ENCODE measurements at places on chromosomes 1 and 21.
A peak's percentile ranks its signal among the peaks of the same experiment; 100 is the strongest.

DNA sequence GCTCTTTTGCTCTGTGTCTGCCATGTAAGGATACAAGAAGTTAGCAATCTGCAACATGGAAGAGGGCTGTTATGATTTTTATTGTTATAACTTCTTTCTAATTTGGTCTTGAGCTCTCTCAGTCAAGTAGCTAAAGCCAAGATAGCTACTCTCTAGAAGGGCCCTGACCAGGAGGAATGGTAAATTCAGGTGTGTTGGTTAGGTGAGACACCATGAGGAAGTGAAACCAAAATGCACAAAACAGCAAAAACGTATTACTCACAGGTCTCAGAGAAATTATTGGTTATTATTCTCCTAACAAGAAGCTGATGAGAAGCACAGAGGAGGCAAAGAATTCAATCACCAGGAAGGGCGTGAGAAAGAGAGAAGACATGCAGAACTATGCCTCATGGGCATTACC lies 51.8 kb upstream of the INSL5 start:
- no peak for DNase-seq

DNA sequence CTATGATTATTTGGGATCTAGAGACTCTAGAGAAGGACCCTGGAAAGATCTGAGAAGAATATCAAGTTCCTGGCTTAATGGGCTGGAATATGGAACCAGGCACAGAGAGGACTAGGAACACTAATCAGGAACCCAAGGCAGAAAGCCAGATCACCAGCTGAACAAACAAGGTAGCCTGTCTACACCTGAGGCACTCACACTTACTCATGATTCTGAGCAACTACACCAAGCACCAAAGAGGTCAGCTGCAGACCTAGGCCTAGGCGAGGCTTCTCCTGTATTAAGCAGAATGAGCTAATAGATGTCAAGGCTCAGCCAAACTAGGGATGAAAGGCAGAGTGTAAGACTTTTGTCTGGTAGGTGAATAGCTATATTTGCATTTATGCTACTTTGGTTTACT lies 368.1 kb downstream of the LTN1 start:
- no peak for DNase-seq

GRCh38 chr1:159923203-159924024 lies 1.9 kb downstream of the TAGLN2 start:
- DNase-seq: peak; percentile 87

DNA sequence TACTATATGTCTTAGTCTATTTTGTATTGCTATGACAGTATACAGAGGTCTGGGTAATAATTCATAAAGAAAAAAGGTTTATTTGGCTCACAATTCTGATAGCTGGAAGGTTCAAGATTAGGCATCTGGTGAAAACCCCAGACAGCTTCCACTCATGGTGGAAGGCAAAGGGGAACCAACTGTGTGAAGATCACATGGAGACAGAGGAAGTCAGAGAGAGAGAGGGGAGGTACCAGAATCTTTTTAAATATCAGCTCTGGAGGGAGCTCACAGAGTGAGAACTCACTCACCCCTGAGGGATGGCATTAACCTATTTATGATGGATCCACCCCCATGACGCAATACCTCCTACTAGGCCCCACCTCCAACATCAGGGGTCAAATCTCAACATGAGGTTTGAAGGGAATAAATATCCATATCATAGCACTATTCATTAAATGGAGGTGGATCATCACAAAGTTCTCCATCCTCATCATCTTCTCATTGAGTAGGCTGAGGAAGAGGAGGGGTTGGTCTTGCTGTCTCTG lies 290.5 kb downstream of the DSCAM start:
- DNase-seq: no peak

DNA sequence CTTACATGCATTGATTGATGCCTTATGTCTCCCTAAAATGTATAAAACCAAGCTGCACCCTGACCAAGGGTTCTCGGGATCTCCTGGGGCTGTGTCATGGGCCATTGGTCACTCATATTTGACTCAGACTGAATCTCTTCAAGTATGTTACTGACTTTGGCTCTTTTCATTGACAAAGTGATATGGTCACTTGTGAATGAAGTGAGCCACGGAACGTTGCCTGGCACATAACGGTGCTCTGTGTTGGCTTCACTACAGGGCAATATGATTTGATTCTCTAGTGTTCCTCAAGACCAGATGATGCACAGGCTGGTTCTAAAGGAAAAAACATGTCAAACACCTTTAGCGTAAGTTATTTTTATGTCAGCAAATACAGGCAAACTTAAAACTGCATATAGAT lies 11.4 kb upstream of the IL10RB start:
- DNase-seq: no peak

DNA sequence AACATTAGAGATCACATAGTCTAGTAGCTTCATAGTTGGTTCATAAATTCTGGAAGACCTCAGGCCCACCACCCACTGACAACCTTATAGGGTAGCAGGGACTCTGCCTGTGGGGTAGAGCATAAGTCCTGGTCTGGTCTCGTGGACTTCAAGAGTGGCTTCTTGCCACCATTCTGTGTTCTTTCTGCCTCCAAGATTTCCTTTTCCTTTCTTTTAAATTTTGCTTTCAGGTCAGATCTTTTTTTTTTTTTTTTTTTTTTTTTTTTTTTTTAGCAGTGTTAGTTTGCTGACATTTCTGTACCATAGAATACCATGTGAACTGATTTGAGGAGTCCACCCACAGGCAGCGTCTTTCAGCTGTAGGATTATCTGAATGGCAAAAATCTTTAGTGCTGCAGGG lies 28.5 kb downstream of the MTR start:
- DNase-seq: no peak

- no peak for DNase-seq
These were observed 165.3 kb downstream of the SDCCAG8 start for GRCh38 chr1:243420946-243421685.

DNA sequence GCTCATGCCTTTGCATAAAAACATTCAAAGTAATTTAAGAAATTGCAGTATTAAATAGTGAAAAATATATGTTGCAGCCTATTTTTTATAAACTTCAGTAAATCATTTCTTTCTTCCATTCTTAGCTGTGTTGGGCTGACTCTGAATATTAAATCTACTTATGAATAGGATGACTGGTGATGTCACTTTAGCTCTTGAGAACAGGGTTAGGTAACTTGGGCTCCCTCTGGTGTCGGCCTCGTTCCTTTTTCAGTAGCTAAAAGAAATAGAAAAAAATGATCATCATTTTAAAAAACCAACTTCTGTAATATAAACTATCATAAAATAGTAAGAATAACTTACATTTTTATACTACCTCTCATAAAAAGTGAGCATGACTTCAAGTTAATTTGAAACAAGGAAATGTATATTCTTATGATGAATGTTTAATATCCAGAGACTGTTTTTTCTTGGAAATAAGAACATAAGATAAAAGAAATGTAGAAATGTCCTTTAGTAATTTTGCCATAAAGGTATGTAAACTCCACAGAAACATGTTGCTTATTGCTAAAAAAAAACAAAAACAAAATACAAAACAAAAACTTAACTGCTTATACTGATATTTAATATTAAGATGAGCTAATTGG lies 26.8 kb upstream of the NCAM2 start:
- peak; percentile 37 for DNase-seq

GRCh38 chr1:16921391-16922185 lies at the start of gene CROCC:
Gene CROCC (plus strand): TSS chr1:16921931. CDS start chr1:16922019, 88 bp downstream.
- DNase-seq: peak; percentile 88

DNA sequence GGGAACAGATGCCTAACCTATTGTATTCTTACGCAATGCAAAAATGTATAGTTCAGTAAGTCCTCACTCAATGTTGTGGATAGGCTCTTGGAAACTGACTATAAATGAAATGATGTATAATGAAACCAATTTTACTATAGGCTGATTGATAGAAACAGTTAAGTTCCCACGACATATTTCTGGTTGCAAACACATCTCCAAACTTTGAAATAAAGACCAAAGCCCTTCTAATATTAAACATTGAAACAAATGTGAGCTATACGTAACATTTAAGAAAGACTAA lies 29.1 kb downstream of the MAP3K21 start:
- DNase-seq: no peak

GRCh38 chr1:184329245-184329953 lies 57.4 kb upstream of the C1orf21 start:
- no peak for DNase-seq

- no peak for DNase-seq
These were observed 93.1 kb downstream of the TAS1R2 start for GRCh38 chr1:18766328-18766727.
